Activated T-cell treated with anti-CD3 and anti-CD28 coated beads for 24 hours (primary cell): ENCODE measurements at places on chromosomes 12 and 14.

- DNase-seq, result no peak
These were observed 38.0 kb downstream of the LTBP2 start for GRCh38 chr14:74574090-74574433.

- DNase-seq, result no peak
These were observed 46.5 kb downstream of the PAPLN start for GRCh38 chr14:73283608-73284379.

DNA sequence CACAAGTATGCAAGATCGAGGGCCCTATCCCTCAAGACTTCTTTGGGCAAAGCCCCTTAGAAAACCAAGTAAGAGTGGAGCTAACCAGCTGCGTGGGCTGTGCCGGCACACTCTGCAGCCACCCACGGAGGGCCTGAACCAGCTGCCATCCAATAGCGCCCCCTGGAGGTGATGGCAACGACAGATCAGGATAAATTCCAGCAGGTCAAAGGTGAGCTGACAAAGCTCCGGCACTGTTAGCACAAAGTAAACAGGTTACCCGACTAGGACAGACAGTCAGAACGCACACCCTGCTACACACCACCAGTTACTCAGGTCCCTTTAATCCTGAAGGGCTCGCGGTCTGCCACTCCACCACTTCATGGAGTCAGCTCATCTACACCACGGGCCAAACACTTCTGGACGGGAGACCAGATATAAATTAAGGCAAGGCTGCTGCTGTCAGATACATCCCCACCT is 4.9 kb downstream of the ZBTB39 start:
- peak; percentile 59 for DNase-seq

- no peak for DNase-seq
These were observed 39.2 kb downstream of the EID3 start for GRCh38 chr12:104342635-104343249.

- DNase-seq, result no peak
These were observed 234.9 kb downstream of the SUDS3 start for GRCh38 chr12:118611295-118611694.

DNA sequence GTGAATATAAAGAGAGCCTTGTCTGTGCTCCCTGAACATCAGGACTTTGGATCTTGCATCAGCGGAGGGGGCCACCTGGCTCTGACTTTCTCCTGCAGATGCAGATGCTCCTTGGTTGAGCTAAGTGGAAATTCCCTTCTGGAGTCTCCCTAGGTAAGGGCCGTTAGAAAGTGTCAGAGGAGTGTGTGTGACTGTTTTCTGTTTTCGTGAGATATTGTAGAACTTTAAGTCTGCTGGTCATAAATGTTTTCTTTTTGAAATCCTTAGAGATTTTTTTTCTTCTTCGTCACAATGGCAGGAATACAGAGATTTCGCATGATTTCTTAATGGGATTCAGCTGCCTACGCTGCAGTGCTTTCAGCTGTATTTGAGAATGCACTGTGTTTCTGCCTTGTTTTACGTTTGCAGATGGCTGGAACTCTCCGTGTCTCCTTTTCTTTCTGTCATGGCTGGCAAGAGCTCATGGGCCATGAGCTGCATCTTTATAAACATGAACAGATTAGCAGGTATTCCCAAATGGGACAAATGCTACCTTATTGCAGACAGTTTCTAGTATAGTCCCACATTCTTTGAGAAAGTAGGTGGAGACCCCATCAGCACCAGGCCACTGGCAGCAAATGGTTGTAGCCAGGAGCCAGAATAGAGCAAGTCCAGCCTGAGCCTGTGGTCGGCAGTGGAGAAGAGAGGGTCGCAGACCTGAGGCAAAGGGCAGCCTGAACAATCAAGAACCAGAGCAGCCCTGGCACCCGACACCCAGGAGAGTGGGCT is 76.2 kb upstream of the FRMD6 start:
- no peak for DNase-seq

DNA sequence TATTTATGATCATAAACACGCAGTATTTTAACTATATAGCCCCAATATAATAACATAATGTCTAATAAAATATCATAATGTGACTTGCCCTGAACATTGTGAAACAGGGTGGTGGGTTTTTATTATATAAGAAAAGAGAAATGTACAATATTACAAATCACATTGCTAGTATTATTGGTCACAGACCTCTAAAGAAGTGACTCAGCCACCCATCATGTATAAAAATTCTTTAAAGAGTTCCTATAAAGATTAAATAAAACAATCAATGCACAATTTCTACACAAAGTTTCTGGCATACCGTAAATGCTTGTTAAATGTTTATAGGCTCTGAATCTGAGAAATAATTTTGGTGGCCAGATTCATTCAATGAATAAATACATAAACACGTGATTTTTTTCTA is 28.9 kb downstream of the ABCC9 start:
- no peak for DNase-seq

GRCh38 chr12:108318472-108319275 is 20.4 kb downstream of the CMKLR1 start:
- no peak for DNase-seq

DNA sequence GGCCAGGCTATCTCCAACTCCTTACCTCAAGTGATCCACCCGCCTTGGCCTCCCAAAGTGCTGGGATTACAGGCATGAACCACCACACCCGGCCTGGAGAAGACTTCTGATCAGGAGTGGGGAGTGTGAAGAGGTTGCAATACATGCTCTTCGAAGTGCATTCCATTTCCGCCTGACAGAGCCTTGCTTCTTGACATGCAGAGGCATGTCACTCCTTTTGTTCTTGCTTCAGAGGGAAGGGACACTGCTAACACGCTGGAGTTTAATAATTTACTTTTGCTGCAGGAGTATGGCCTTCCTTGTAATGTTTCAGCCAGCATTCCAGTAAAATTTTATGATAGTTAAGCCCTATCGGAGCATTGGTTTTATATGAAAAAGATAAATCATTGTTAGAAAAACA is 74.9 kb downstream of the SLC25A47 start:
- DNase-seq, result no peak

DNA sequence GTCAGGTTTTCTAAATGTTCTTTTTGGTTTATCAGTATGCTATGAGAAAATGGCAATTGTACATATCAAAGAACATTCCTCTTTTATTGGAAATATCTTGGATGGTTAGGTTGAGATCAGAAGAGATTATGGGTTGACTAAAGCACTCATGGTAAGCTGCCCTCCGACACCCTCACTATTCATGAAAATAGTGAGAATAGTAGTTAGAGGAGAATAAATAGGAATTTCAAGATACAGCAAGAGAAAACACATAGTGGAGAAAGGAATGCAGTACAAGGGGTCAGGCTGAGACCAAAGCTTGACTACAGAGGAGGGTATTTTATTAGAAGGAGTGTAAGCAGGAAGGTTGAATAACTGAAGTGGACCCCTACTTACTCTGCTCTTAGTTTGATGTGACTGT is 112.5 kb downstream of the PTPRQ start:
- DNase-seq, result no peak

DNA sequence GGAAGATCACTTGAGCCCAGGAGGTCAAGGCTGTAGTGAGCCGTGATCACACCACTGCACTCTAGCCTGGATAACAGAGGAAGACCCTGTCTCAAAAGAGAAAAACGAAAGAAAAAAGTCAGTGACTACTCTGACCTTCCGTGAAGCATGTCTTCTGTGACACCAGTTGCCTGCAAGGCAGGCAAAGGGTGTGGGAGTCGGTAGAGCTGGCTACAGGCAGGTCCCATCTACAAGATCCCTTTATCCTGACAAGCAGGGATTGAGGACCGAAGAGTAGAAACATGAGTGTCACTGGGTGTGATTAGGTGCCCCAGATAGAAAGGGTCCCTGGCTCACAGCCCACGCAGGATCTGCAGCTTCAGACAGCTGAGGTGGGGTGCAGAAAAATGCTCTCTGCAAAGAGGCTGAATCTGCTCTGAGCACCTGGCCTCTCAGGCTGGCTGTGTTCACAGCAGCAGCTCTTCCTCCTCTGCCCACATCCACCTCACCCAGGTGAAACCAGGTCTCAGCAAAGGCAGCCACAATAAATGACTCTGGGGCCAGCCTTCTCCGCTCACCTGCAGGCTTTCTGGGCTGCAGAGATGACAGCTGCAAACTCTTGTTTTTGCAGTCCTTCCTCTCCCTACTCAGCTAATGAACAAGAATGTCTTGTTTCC is 28.6 kb upstream of the HSP90B1 start:
- no peak for DNase-seq

DNA sequence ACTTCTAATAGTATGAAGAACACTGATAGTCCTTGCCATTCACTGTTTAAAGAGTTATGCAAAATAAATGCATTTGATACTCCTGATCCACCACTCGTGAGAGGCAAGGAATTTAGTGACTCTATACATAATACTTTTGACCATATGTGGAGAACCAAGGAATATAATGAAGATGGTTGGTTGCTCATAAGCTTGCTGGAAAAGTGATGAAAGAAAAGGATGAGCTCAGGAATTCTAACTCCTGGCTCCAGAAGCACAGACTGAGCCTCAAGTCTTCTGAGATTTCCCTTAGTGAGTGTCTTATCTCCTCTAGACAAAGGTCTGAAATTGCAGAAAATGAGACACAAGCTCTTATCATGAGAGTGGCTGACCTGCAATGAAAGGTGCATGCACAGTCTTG is 57.1 kb upstream of the KRAS start:
- DNase-seq, result no peak

GRCh38 chr12:51118706-51119105 is 35.3 kb upstream of the CSRNP2 start:
- no peak for DNase-seq

- no peak for DNase-seq
These were observed 109.8 kb upstream of the FOXG1 start for GRCh38 chr14:28656704-28657255.

DNA sequence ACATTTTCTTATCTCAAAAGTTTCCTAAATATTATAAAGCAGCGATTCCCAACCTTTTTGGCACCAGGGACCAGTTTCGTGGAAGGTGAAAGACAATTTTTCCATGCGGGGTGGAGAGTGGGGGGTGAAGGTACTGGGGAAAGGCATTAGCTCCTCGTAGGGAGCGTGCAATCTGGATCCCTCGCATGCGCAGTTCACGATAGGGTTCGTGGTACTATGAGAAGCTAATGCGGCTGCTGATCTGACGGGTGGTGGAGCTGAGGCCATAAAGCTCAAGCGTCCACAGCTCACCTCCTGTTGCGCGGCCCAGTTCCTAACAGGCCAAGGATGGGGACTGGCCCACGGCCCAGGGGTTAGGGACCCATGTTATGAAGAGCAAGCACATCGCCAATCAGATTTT is 29.9 kb downstream of the NEUROD4 start:
- no peak for DNase-seq

DNA sequence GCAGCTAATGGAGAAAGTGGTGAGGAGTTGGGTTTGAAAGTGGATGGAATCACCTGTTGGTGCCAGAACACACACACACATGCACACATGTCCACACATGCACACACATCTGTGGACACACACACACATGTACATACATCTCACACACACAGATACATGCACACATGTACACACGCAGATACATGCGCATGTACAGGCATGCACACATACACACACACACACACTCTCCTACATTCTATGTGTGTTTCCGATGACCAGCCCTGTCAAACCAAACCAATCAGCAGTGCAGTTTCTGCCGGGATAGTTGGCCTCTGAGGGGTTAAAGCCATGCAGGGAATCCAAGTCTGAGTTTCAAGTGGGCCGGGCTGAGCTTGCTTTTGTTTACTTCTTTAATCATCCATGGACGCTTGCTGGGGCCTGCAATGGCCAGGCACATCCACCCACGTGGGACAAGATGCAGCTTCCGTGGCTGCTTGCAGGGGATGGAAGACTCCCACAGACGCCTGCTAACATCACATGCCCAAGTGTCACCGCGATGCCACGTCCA is 52.5 kb downstream of the GALNT9 start:
- no peak for DNase-seq

DNA sequence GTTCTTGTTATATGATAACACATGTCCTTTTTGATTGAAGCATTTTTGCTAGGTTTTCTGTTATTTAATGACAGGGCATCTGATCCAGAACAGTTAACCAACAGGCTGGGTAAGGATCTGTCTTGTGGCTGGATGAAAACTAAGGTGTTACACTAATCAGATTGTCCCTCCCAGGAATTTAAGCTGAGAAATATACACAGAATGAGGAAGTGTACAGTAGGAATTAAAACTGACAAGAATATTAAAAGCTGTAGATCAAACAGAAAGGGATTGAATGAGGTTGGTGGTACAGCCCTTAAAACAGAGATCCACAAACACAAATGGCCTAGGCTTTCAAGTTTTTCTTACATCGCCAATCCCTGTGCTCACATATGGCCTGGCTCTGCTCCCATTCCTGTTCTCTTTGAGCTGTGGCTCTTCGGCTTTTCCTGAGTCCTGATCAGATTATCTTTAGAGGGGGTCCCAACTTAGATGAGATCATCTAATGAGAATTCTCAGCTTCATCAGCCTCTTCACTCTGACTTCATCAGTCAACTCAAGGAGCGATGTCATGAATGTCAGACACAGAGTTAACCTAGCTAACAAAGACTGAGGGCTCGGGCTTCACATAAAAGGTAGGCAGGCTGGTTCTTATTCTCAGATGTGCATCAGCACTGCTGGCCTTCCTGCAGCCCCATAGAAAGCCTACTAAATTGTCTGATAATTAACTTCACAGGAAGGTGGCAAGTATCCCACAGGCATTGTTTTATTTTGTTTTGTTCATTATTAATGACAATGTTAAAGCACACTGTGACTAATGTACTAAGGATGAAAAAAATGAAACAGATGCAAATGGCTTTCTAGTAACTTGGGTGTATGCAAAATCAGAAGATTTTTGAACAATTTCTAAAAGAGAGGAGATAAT is 11.4 kb downstream of the PYGL start:
- DNase-seq, result no peak

GRCh38 chr12:102401087-102401486 is 79.3 kb downstream of the IGF1 start:
- no peak for DNase-seq

- DNase-seq, result no peak
These were observed 32.7 kb upstream of the PRPF39 start for GRCh38 chr14:45051180-45051579.

DNA sequence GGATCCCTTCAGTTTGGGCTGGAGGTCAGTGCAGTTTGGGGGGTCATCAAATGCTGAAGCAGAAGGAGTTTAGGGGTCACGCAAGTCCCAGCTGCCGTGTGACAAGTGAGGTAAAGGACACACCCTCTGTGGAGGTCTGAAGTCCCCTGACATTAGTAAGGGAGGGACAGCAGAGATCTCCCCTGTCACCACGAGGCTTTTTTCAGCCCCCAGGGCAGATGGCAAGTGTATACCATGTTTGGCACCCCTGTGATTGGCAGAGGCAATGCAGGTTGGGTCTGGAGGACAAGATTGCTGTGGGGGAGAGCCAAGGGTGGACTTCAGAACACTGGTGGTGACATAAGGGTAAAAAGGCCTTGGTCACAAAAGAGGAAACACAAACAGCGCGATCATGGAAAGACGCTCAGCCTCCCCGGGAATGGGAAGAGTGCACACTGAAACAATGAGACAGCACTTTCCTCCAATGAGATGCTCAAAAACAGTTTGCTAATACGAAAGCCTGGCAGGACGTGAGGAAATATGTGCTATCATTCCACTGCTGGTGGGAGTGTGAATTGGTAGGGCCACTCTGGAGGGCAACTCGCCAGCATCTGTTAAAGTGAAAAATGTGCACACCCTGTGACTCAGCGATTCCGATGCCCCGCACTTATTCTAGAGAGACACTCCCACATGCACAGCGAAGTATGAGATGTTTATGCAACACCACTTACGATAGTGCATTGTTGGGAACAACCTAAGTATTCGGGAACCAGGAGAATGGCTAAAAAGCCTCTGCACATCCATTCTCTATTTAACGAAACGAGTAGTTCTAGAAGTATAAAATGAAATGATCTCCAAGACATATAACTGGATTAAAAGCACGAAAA is 14.4 kb upstream of the CD27 start:
- peak; percentile 60 for DNase-seq
